ENCODE measurements at places on chromosomes 3 and 15.
A peak's percentile ranks its signal among the peaks of the same experiment; 100 is the strongest.

DNA sequence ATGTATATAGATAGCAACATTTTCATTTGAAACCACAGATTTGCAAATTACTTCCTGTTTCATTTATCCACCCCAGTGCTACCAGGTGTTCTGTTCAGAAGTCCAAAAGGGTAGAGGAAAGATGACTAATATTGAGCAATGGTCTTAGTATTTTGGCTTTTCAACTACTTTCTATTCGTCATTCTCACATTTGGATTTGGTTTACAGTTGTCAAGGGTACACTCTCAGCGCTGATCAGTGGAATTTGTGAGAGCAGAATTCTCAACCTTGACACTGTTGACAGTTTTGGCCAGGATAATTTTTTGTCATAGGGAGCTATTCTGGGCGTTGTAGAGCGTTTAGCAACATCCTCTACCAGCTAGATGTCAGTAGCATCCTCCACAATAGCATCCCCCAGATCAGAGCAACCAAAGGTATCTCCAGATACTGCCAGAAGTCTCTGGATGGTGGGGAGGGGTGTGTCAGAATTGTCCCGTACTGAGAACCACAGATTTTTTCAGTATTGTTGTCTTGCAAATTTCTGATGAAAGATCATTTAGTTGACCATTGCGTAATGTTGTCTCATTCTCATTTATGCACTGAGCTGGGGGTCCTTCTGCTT lies 4.2 kb downstream of the HMCES start:
- no peak for DNase-seq

DNA sequence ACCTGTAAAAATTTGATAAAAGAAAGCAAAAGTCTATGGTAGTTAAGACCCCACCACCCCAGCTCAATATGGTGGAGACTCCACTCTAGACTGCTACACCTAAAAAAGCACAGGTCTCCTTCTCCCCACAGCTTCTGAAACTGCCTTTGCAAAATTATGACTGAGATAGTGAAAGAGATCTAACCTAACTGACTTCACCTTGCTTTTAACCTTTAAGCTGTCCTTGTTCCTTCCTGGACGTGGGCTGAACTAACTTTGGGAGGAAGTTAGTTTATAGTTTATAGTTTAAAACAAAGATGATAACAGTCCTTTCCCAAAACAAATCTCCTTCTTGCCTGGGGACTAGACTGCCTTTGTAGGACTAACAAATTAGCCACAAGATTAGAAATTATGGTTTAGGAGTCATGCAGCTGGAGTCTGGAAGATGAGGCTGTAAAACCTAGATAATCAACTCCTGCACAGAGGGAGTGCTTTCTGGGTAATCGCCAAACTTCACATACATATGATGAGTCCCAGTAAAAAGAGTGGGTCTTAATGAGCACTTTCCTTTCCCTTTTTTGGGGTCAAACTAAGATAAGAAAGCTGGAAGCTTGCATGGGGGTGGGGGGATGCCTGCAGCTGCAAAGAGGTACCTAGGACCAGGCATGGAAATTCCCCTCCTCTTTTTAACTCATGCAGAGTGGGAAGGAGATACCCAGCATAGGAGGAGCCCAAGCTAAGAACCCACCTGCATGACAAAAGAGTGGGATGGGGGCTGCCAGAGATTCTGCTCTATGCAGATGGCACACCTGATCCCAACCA lies 17.5 kb downstream of the CCR8 start:
- no peak for DNase-seq

GRCh38 chr15:45635191-45635638 lies 386 bp downstream of the SQOR start:
- peak; percentile 48 for DNase-seq

GRCh38 chr15:39363761-39364586 lies 216.9 kb upstream of the THBS1 start:
- no peak for DNase-seq

DNA sequence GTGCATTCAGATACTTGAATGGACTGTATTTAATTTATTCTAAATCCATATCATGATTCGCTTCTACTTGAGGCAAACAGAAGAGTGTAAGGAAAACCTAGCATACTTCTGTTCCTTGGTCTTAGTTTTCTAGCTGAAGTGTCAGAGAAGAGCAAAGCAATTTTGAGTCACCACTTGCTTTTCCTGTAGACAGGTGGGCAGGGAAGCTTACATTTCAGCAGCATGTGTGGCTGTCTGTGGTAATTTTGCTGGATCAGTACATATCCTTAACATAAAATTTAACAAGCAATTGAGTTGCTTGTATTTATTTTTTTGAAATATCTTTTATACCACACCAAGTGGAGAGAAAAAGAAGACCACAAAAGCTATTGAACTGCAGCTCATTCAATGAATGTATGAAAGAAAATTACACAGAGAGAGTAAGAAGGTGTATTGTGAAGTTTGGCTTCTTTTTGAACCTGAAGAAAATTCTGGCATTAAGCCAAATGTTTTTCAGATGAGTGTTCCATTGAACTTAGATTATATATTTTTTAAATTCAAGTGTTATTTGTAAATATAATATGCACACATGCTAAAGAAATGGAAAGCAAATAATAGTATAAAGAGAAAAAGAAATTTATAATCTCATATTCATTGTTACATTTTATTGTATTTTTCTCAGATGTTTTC lies 747.6 kb downstream of the NAALADL2 start:
- no peak for DNase-seq

GRCh38 chr3:38609386-38610111 lies 39.9 kb downstream of the SCN5A start:
- DNase-seq: no peak

GRCh38 chr3:183988216-183988790 lies 29.4 kb downstream of the ABCC5 start:
- DNase-seq: no peak

GRCh38 chr15:89221543-89221942 lies at the start of gene RLBP1:
Gene RLBP1, minus strand, starts transcription at chr15:89221579. Its CDS starts 2,604 bp downstream, at chr15:89218975.
- no peak for DNase-seq

GRCh38 chr3:122640437-122640999 lies 40.1 kb upstream of the PARP14 start:
- DNase-seq: no peak

- no peak for DNase-seq
Measured at GRCh38 chr3:55174747-55175146, 246.9 kb upstream of the LRTM1 start.

- no peak for DNase-seq
Measured at GRCh38 chr3:48472673-48472922, 26.1 kb downstream of the ATRIP start.

DNA sequence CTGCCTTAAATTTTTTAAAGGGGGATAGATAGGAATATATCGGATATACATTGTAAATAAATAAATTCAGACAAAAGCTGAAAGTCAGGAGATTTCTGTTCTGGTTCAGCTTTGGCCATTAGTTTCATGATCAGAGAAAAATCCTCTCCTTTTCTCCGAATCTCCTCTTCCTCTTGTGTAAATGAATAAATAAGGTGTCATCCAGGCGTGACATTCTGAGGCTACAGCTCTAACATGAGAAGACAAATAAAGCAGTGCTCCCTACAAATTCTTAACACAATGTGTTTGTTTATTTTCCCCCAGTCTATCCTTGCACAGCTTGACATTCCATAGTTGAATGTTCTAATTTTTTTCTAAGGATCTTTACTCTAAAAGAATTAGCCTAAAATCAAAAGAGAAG lies 9.4 kb upstream of the MB21D2 start:
- DNase-seq: no peak

DNA sequence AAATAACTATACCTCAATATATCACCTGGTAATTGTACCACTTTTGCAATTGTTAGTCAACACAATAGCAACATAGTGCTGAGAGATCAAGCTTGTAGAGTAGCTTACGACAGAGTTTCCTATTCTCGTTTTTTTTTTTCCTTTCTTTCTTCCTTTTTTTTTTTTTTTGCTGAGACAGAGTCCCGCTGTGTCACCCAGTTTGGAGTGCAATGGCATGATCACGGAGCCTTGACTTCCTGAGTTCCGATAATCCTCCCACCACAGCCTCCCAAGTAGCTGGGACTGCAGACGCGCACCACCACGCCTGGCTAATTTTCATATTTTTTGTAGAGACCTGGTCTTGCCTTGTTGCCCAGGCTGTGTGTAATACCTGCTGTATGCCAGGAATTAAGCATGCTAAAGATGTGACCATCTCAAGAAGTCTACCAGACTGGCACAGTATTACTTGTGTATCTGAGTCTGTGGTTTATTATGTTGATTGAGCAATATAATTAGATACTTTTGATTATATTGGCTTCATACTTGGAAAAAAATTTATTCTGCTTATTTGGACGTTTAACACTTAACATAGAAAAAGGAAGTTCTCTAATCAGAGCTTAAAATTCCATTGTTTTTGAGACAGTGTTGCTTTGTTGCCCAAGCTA lies 3.0 kb downstream of the SELENOT start:
- no peak for DNase-seq

DNA sequence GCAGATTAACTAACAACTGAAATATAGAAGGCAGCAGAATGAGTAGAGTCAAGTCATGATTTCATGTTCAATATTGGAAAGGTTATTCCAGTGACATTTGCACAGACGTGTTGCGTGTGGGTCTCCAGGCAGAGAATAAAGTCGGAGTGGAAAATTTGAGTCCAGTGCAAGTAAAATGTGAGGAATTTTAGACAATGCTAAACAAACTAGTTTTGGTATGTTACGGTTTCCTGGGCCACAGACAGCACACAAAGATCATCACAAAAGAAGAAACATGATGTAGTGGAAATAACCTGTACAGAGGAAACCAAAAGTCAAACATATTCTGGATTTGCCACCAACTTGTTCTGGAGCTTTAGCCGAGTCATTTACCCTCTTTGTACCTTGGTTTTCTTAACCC lies 367 bp downstream of the OR4F6 start:
- DNase-seq: no peak

DNA sequence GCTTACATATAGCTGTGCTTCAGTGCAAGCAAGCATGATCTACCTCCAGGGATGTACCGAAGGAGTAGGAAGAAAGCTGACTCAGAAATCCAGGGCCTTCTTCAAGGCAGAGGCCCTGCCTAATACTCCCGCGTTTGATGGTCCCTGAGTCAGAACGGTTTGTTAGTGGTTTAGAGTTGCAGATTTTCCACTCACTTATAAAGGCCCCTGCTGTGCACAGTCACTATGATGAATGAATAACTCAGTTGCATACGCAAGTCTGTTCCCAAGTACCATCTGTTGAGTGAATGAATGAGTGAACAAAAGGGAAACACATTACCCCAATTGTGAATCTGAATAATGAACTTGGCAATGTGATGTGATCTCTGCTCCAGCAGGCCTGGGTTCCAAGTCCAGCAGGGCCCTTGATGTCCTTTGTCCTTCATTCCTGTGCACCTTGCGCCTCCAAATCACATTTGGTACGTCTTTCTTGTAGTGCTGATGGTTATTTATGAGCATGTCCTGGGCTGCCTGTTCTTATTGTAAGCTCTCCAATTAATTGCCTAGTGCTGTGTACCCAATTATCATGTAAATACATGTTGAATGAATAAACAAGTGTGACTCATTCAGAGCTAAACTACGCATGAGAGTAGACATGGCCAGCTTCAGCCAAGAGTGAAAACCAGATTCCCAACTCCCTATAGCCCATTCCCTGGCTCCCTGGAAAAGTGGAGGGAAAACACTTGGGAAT lies 85.3 kb upstream of the LIMD1 start:
- DNase-seq: no peak

GRCh38 chr3:185332026-185332735 lies 30.8 kb upstream of the MAP3K13 start:
- no peak for DNase-seq

DNA sequence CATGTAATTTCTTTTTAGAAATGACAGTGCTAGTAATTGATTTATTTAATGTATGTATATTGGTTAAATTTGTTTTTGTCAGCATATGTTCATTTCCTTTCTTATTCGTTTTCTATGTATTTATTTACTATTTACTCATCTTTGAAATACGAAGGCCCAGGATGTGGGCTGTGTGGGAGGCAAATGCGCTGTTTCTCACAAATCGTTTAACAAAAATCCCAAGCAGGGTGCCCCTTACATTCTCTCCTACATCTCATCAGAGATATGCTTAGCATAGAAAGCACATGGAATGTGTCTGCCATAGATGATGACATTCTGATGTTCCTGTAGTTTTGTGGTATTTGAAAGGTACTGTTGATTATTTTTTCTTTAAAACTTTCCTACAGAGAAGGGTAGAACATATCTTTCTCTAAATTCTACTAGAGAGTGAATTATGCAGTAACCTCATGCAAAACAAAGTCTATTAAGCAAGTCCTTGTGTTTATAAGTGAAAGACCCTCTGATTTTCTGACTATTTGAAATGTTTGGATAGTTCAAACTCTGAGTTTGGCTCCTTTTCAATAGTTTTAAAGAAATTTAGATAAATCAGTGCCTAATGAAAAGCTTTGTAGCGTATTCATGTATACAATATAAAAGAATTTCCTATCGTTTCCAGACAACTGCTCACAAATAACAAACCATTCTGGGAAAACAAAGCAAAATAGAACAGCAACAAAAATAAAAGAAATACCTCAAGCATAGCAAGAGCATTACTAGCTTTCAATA lies 111.1 kb upstream of the VGLL3 start:
- DNase-seq: no peak

GRCh38 chr3:165884518-165884917 lies 47.3 kb upstream of the BCHE start:
- DNase-seq: no peak

DNA sequence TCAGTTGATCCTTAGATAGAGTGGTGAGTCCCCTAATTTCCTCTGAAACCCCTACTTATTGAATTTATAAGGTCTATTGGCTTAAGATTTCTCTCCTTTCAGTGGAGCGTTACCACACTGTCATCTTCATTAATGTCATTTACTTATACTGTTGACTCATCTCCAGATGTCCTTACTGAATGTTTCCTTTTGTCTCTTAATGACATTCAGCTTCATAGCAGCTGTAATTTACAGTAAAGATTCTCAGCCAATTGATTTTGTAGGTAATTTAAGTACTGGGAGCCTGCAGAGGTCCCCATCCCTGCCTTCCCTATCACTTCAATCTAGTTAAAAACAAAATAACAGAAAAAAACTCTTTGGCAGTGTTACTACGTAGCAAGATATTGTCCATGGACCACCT lies 18.8 kb downstream of the STX19 start:
- no peak for DNase-seq

DNA sequence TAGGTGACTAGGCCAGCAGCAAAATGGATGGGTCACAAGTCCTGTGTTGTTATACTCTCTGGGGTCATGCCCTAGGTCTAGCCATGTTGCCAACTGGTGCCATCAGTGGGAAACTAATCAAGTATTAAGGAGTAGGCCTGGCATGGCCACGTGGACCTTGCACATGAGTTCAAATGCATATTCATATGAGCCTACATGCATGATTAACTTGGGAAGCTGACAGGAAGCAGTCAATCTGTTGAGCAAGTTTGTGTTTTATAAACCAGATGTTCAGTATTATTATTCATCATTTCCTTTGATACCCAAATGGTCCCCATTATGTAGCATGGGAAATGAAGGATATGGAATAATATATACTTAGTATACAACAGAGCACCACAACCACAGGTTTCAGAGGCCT lies 95.0 kb downstream of the LRTM1 start:
- DNase-seq: no peak

- DNase-seq: no peak
Measured at GRCh38 chr15:81887912-81888311, 157.9 kb downstream of the MEX3B start.
